ENCODE measurements at places on chromosomes 12 and 14.

GRCh38 chr14:65042731-65043372 lies 56.2 kb downstream of the FNTB start:
- no peak for DNase-seq

- no peak for DNase-seq
Measured at GRCh38 chr14:101894365-101895081, 69.8 kb upstream of the DYNC1H1 start.

- DNase-seq, result no peak
Measured at GRCh38 chr14:57987596-57988300, 121.9 kb upstream of the SLC35F4 start.

DNA sequence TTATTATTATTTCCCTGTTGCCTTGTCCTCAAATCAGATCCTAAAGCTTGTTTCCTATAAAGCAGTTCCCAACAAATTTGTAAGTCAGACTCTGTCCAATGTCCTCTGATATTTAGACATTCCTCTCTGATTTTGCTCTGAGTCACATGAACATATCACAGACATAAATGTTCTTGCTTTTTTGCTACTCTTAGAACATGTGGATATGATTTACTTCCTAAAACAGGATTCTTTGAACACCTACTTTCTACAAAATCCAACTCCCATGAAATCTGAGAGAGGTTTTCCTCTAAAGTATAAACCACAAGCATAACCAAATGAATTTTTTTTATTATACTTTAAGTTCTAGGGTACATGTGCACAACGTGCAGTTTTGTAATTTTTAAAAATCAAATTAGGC lies 181.3 kb upstream of the SLC38A2 start:
- no peak for DNase-seq

DNA sequence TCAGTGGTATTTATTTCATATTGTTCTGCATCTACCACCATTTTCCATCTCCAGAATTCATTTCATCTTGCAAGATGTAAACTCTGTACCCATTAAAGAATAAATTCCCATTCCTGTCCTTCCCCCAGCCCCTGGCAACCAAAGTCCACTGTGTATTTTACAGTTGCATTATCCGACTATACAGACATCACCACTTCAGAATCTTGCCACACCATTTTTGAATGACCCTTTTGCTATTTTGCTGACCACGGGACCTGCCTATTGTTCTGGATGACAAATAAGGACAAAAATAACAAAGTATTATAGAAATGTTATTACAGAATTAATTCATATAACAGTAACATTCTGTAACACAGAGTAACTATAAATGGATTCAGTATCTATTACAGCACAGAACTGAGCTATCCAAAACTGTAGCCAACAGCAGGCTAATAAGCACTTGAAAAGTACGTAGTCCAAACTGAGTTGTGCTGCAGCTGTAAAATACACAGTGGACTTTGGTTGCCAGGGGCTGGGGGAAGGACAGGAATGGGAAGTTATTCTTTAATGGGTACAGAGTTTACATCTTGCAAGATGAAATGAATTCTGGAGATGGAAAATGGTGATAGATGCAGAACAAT lies 61.3 kb downstream of the CDK17 start:
- no peak for DNase-seq

DNA sequence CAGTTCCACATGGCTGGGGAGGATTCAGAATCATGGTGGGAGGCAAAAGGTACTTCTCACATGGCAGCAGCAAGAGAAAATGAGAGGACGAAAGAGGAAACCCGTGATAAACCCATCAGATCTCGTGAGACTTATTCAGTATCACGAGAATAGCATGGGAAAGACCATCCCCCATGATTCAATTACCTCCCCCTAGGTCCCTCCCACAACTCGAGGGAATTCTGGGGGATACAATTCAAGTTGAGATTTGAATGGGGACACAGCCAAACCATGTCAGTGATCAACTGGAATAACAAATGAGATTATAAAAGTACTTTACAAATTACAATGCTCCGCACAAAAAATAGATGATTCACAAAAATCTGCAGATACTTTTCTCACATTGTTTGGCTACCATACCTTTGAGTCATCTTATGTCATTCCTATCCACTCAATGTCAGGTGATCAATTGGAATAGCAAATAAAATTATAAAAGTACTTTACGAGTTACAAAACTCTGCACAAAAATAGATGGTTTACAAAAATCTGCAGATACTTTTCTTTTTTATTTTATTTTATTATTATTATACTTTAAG lies 338.9 kb downstream of the C12orf50 start:
- DNase-seq, result no peak

GRCh38 chr12:98671459-98671858 lies 26.4 kb downstream of the APAF1 start:
- DNase-seq, result no peak

GRCh38 chr12:58169826-58170225 lies 228.5 kb downstream of the ATP23 start:
- DNase-seq, result no peak

DNA sequence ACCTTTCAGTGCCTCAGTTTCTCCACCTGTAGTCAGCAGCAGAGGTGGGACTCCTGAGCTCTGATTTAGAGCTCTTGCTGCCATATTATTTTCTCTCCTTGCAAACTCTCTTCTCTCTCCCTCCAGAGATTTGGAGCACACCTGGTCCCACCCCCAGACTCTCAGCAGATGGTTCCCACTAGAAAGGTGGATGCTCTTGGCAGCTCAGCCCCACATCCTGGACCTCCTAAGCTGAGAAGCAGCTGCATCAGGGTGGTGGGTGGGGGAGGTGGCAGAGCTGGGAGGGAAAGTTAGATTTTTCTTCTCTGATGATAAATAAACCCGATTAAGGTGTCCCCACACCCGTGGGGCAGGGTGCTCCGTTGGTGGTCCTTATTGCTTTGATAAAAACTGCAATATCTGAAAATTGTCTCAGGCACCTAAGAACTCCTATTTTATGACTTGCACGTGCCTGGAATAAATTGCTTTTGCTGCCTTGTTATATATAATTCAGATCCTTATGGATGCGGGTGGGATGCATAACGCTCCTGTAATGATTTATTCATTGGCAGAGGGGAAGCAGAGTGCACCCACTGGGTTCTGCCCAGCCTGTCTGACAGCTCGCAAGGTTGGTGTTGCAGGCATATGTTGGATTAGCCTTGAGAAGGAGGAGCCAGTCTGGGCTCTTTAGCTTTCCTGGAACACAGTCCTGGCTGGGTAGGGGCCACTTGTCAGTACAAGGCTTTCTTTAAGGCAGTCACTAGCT lies 214.2 kb downstream of the SUDS3 start:
- DNase-seq, result no peak

GRCh38 chr14:70190156-70190555 lies 1.4 kb upstream of the SLC8A3 start:
- DNase-seq, result no peak

DNA sequence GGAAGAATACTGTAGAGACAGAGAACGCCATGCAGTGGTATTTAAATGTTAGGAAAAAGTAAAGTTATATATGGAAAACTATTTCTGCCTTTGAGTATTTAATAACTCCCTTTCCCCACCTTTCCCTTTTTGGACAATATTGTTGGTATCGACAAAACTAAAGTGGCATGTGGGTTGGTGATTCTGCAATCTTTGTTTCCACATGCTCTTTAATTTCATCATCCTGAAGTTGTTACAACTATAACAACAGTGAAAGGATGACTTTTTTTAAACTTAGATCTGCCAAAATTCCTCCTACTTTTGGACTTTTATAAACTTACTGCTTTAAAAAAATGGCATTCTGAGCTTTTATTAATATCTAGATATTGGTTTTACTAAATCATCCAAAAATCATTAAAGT lies 25.3 kb downstream of the TTC8 start:
- DNase-seq, result no peak
